ENCODE measurements at places on chromosomes 3 and 15. TPM values are rescaled to one million over a fixed set of nuclear protein-coding genes. Genes with fewer than 3 reads are reported as not detected.

DNA sequence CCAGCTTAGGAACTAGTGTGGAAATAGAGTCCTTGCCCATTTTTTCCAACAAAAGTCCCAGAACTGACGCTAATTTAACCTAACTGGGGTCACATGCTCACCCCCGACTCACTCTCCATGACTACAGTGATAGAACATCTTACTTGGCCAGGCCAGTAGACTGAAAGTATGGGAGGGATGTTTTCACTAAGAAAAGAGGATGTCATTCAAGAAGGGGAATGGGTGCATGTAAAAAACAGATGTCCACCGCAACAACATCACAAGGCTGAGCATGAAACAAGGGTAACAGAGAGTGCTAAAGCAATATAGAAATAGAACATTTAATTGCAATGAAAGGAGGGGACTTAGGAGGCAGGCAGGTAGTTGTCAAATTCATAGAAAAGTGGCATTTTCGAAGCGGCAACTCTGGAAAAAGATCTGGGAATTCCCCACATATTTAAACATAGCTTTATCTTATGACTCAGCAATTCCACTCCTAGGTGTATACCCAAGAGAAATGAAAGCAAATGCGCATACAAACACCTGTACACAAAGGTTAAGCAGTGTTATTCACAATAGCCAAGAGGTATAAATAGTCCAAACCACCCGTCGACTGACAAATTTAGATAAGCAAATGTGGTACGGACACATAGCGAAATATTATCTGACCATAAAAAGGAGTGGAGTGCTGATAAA is 41.1 kb upstream of the UBE2E2 start:
- DNase-seq: no peak

GRCh38 chr3:172148702-172149565 is 109.6 kb downstream of the FNDC3B start:
- DNase-seq: no peak

DNA sequence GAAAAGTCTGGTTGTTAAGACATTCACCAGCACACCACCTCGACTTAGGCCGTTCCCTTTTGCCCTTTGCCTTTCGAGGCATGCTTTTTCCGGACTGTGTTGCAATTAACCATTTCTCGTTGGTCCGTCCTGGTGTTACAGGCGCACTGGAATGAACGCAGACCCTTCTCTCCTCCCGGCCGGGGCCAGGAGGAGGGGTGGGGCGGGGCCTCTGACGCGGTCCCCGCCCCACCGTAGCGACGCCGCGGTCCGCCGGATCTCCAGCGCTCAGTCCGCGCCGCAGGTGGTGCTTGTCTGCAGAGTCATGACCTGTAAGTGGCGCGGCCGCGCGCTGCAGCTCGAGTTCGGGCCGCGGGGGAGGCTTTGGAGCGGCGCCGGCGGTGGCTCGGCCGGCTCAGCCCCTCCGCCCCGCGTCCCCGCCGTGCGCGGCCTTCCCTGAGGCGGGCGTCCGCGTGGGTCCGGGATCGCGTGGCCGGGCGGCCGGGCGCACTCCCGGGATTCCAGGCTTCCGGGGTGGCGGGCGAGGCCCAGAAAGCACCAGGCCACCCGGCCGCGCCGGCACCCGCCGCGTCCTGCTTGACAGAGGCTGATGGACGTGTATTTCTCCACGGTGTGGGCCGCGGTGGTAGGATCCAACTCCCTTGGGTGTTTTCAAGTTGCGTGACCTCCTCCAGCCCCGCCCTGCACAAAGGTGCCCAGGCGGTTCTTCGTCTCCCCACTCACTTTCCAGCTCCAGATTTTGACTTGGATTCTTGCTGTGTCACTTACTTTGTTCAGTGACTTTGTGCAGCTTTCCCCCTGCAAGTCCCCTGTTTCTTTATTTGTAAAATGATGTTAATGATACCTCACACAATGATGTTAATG is at the start of gene NIT2:
Gene NIT2, plus strand, starts transcription at position 270 of the 864 bp plus-strand sequence. Its CDS starts 35 bp downstream, at position 305.
- DNase-seq: peak; percentile 96

Gene CIAO2A
- total RNA-seq: 66.7 TPM

- peak; percentile 45 for DNase-seq
Measured at GRCh38 chr3:49910409-49911123, 6.9 kb upstream of the MST1R start.

Gene CHST2
- 1.9 TPM for total RNA-seq

GRCh38 chr3:116154389-116154788 is 290.9 kb downstream of the LSAMP start:
- DNase-seq: no peak
